Ascending aorta (tissue), 2 donors: ENCODE measurements at places on chromosomes 13 and 19.

DNA sequence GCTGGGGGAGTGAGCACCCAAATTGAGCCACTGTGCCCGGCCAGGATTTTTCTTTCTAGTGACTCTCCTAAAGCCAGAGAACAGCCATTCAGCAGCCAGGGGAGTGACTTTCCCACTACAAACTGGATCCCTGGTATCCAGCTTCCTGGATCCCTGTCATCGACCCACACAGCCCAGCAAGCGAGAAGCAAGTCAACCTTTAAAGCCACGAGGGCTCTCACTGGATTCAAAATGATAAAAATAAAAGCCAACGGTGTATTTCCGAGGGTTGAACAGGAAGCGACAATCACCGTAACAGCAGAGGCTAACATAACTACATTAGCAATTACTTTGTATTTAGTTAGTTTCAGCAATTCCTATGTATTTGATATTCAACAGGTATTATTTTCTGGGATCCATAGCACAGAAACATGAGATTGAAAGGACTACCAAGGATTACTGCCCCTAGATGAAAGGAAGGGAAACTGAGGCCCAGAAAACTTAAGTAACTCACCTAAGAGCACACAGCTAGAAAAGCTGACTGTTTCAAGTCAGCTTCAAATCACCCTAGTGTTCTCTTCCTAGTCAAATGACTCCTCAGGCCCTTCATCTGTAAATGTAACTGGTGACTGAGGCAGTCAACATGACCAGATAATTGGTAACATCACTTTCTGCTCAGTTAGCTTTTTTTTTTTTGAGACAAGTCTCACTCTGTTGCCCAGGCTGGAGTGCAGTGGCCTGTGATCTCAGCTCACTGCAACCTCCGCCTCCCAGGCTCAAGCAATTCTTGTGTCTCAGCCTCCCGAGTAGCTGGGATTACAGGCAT lies 2.7 kb downstream of the RFX1 start:
- no peak for DNase-seq

DNA sequence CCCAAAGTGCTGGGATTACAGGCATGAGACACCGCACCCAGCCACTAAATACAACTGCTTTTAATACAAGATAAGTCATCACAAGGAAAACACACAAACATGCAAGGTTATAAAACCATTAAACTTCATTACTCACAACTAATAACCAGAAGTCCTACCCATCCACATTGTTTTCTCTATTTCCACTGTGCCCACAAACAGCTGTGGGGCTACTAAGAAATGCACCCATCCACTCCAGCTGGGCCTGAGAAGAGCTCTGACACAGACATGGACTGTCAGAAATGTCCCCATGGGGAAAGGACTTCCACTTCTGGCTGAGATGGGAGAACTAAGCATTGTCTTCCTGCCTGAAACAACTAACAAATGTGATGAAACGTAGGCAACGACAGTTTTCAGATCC lies 17.2 kb downstream of the SAFB2 start:
- DNase-seq: no peak

- no peak for DNase-seq
These were observed 744.1 kb downstream of the UQCRFS1 start for GRCh38 chr19:28468701-28469459.

DNA sequence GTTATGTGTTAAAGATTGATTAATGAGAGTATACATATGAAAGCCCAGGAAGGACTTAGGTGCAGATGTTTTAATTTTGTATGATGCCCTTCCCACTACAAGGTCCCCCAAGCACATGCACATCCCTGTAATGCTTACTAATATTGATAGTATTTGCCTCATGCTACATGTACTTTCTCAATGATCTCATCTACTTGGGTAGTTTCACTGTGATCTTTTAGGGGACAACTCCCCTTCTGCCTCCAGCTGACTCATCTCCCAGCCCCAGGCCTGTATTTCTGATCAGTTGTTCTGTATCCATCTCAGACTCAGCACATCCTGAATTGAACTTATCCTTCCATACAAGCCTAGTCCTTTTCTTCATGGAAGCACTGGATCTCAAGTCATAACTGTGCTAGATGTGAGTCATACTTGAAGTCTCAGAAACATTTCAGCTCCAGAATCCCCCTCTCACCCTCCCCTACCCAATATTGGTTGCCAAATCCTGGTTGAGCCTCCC lies 49.4 kb upstream of the INTS6 start:
- no peak for DNase-seq

DNA sequence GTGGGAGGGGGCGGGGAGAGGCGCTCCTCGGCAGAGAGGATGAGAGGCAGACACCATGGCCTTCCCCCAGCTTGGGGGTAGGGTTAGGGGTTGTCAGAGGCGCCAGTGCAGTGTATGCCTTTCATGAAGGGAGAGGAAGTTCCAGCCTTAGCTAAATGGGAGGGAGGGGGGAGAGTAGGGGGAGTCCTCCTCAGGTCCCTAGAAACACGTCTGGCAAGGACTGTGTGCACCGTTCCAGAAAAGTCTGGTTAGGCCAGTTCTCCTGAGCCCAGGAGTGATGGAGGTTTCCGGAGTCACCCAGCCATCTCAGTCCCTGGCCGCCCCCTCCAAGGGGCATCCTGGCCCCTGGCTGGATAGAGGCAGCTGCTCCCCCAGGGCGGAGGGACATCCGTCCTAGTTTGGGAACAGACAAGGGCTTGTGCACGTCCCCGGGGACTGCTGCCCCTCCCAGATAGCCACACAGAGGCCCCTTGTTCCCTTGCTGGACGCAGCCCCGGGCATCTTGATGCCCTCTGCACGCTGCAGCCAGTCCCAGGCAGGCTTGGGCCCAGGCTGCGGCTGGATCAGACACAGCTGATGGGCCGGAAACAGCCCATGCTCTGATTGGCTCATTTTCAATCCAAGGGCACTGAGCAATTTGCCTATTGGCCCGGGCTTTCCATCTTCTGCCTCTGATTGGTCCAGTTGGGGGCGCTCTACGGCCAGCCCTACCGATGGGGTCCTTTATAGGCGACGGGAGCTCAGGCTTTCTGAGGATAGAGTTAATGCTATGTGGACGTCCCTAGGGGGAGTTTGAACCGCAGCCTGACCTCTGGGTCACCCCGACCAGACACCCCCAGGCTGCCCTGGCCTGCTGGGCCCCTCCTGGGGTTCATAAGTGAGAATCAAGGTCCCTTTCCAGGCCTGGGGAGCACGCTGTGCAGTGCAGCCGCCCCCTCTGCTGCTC lies 3.8 kb downstream of the S1PR2 start:
- DNase-seq: no peak

DNA sequence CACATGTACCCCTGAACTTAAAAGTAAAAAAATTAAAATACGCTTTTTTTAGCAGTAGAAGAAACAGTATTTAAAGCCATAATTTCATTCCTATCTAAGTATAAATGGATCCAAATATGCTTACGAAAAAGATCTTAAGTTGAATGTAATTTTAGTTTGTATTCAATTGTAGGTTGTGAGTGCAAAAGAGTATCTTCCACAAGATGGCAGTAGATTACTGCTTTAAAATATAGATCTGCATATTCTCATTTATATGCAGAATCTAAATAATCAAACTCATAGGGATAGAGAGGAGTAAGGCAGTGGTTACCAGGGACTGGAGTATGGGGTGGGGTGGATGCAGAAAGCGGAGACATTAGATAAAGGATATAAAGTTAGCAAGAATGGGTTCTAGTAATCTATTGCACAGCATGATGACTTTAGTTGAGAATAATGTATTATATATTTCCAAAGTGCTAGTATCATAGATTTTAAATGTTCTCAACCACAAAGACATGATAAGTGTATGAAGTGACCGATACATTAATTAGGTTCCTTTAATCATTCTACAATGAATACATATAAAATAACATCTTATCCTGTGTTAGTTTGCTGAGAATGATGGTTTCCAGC lies 14.2 kb downstream of the OR7A17 start:
- DNase-seq: no peak

GRCh38 chr19:1843646-1844394 lies 4.5 kb downstream of the REXO1 start:
- DNase-seq: no peak

GRCh38 chr13:70098669-70099068 lies 9.0 kb upstream of the ATXN8OS start:
- no peak for DNase-seq

- peak; percentile 84 for DNase-seq
These were observed 1.3 kb upstream of the TSC22D1 start for GRCh38 chr13:44577236-44578066.

DNA sequence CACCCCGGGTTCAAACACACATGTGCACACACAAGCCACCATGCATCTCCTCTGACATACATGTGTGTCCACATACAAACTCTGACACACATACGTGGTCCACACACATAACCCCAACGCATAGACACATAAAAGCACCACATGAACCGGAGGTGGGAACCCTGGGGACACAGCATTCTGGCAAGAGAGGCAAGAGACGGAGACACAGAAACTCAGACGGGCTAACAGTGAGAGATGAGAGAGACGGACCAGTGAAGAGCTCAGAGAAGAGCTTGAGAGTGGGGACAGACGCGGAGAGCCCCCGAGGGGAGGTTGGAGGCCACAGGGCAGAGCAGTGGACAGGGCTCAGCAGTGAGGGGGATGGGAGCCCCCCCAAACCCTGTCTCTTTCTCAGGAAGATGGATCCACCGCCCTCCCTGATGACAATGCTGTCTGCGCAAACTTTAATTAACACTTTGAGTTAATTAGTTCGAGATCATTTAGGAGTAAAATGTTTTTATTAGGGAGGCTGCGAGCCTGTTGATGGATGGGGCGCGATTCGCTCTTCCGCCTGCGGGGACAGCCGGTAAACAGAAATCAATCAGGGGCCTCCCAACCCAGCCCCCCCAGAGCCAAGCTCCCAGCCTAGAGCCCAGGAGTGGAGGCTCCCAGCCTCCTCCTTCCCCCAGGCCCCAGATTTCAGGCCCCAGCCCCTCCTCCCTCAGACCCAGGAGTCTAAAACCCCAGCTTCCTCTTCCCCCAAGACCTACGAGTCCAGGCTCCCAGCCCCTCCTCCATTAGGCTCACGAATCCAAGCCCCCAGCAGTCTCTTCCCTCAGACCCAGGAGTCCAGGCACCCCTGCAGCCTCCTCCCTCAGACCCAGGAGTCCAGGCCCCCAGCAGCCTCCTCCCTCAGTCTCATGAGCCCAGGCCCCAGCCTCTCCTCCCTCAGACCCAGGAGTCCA lies 9.5 kb upstream of the ERFL start:
- DNase-seq: no peak

DNA sequence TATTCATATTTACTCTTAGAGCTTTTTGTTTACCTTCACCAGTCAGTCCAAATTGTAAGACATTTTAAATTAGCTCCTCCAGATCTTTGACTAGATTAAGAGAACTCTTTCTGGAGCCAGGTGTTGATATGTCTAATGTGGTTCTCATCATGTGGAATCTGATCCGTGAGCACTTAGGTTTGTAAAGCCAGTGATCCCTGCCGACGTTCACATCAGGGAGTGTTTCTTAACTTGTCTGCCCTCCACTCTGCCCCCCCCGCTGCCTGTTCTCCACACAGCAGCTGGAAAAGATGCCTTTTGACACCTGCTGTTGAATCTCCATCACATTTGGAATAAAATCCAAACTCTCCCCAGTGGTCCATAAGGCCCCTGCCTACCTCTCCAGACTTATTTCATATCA lies 17.7 kb downstream of the METTL21C start:
- no peak for DNase-seq

DNA sequence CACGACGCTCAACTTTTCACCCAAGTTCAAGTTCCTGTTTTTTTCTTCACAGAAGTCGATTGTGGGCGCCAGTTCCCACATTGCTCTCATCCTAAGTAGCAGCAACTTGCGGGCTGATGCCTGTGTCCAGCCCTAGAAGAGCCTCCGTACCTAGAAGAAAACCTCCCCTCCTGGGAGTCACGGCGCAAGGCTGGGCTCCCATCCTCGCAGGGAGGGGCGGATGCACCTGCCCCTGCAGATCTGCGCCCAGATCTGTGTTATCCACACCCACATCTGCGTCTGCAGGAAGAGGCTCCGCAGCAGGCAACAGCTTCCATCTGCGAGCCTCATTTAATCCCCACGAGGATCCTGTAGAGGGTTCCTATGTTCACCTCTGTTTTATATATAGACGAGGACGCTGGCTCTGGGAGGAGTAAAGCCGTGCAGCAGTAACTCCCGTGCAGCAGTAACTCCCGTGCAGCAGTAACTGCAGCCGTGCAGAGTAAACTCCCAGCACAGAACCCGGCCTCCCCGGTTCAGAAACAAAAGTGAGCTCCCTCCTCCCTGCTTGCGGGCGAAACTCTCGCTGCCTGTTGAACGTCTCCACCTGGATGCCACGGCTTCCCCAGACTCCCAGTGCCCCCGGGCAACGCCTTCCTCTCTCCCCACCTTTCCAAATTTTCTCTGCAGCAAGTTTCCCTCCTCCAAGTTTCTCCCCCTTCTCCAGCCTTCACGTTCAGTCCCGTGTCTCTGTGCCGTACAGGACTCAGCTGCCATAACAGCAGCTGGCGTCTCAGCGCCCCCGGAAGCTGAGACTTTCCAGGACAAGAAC lies 23.5 kb upstream of the LAIR1 start:
- no peak for DNase-seq

- DNase-seq: no peak
These were observed 19.6 kb downstream of the HMGB1 start for GRCh38 chr13:30446126-30446500.

DNA sequence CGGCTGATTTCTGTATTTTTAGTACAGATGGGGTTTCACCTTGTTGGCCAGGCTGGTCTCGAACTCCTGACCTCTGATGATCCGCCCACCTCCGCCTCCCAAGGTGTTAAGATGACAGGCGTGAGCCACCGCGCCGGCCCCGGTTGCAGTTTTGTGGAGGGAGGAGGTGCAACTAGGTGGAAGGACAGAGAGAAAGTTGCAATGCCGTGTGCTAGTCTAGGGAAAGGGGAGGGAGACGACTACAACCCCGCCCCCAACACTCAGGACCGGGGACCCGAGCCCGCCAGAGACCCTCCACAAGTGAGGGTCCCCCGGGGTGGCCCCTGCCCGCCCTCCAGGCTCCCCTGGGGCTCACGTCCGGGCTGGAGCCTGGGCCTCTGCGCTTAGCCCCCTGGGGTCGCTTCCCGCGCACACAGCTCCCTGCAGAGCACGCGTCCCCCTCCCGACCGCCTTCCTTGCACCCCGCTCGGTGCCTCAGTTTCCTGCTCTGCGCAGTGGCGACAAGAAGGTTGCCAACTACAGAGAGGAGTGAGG lies 1.2 kb upstream of the ARID3A start:
- DNase-seq: no peak

GRCh38 chr13:108200781-108201398 lies 14.4 kb downstream of the LIG4 start:
- no peak for DNase-seq

- peak; percentile 18 for DNase-seq
These were observed 32.7 kb upstream of the DCLK1 start for GRCh38 chr13:36163809-36164308.

- DNase-seq: no peak
These were observed 6.2 kb downstream of the GAS6 start for GRCh38 chr13:113857531-113858195.

- DNase-seq: no peak
These were observed at the start of gene KCTD4 for GRCh38 chr13:45200701-45201232. KCTD4 (minus strand) TSS chr13:45201045; CDS start chr13:45194567, 6,478 bp downstream.

GRCh38 chr19:29866011-29866410 lies 54.2 kb downstream of the CCNE1 start:
- no peak for DNase-seq
